ENCODE measurements at places on chromosomes 11 and 22. TPM values are rescaled to one million over a fixed set of nuclear protein-coding genes. Genes with fewer than 3 reads are reported as not detected.

Gene NXPE4
- not detected for total RNA-seq

- DNase-seq = no peak
These were observed 132.4 kb downstream of the NOX4 start for GRCh38 chr11:89358761-89359160.

GRCh38 chr11:38718659-38719058, 2120.6 kb upstream of the RAG2 start:
- DNase-seq = no peak

DNA sequence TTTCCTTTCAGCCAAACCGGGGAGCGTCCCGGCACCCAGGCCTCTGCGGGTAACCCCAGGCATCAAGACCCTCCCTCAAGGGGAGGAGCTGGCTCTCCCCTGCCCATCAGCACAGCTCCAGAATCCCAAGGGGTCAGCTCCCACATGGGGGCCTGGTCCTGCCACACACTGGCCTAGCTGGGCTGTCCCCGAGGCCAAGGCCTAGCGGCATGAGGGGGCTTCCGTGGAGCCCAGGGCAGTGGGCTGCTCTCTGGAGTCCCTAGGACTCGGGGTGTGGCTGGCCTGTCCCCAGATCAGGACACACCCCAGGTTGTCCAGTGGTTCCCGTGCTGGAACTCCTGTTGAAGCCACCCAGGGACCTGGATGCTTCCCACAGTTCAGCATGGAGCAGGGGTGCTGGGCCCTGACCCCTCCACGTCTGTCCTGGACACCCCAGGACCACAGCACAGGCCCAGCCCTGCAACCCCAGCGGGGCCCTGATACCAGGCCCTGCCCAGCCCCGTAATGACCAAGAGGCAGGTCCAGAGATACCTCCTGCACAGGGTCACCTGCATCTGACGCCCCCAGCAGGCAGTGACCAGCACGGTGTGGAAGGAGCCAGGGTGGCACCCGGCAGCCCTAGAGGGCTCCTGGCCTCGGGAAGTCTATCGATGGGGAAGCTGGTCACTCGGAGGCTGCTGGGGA, 5.5 kb downstream of the HRAS start:
- DNase-seq = no peak

Gene SEPTIN5
- 11.2 TPM for total RNA-seq

Gene ARHGEF17
- 7.8 TPM for total RNA-seq

DNA sequence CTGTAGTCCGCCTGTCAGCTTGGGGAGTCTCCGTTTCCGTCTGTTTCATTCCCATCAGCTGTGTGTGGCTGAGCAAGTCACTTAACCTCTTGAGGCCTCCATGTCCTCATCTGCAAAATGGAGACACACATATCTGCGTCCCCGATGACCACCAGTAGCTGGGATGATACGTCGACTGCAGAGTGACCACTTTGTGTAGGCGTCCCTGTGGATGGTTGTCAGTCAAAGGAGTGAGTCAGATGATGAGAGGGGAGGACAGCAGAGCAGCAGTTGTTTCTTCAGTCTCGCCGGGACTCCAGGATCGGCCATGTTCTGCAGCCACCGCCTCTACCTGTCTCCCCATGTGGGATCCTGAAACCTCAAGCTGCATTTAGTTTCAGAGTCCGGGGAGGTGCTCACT, 19.9 kb downstream of the MGAT3 start:
- DNase-seq = no peak

DNA sequence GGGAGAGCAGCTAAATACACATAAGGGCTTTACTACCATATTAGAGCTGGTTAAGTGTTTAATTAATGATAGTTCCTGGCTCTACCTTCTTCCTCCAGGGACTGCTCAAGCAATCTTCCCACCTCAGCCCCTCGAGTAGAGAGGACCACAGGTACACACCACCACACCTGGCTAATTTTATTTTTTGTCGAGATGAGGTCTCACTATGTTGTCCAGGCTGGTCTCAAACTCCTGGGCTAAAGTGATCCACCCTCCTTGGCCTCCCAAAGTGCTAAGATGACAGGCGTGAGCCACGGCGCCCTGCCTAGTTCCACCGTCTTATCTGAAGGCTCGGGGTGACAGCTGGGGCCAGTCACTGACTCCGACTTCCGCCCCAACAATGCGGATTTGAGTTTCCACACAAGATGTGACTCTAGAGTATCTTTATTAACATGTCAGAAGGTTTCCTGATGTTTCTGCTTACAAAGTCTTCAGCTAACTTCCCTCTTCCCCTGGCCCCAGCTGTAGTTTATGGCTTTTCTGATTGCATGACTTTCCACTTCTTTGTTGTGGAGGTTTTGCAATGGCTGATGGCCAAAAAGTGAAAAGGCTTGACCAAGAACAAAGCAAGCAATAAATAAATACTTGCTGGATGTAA, 16.8 kb downstream of the TPST2 start:
- DNase-seq = no peak

DNA sequence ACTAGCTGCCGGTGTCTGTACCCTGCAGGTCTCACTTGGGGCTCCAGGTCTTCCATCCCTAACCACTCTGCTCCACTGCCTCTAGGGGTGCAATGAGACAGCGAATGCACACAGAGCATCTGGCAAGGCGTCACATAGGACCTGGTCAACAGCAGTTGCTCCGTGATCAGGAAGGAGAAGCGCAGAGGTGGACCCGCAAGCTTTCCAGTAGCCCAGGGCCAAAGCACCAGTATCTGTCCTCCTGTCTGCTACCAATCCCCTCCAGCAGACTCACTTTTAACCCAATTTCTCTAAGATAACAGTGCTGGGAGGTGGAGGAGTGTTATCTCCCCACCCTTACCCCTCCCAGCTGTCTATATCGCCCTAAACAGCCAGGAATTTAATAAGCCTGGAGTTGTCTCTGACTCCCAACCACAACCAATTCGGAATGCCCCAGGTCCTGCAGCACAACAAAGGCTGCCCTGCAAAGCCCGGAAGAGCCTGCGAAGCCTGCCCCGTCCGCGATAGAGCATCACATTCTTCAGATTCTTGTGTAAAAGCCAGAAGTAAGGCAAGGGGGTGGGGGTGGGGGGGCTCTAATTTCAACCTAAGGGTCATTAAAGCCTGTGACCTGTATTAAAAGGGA, 19.3 kb downstream of the MYH9 start:
- peak; percentile 90 for DNase-seq

GRCh38 chr11:23284631-23285030, 424.4 kb upstream of the CCDC179 start:
- no peak for DNase-seq

- no peak for DNase-seq
These were observed 48.1 kb downstream of the CBL start for GRCh38 chr11:119254239-119254638.

Data from SJCRH30 (cell line).